ENCODE measurements at places on chromosomes 16 and 17. TPM values are rescaled to one million over a fixed set of nuclear protein-coding genes. Genes with fewer than 3 reads are reported as not detected.

DNA sequence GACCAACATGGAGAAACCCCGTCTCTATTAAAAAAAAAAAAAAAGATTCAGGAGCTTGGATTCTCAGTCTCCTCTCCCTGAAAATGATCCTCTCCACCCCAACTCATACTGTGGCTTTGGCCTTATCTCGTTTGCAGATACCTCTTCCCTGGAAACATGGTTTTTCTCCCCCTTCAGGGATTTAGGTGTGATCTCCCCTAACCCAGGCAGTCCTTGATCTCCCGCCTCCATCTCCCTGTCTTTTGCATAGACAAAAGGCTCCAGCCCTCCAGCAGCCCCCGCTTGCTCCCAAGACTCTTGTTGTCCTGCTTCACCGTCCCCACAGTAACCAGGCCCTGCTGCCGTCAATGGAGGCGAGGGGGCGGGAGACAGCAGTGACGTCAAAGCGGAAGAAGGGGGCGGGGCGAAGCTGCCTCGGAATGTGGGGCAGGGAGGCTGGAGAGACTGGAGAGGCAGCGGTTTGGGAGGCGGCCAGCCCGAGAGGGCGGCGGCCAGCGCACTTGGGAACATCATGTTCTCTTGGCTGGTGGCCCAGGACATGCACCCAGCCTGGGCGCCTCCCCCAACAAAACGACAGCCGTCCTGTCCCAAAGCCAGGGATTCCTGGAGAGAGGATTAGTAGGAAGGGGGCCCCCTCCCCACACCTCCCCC lies 1.9 kb upstream of the PER1 start:
- DNase-seq, result peak; percentile 76

Gene SPAG5
- total RNA-seq, result 99.2 TPM

GRCh38 chr17:60901242-60901641 lies 223.6 kb downstream of the BCAS3 start:
- no peak for DNase-seq

DNA sequence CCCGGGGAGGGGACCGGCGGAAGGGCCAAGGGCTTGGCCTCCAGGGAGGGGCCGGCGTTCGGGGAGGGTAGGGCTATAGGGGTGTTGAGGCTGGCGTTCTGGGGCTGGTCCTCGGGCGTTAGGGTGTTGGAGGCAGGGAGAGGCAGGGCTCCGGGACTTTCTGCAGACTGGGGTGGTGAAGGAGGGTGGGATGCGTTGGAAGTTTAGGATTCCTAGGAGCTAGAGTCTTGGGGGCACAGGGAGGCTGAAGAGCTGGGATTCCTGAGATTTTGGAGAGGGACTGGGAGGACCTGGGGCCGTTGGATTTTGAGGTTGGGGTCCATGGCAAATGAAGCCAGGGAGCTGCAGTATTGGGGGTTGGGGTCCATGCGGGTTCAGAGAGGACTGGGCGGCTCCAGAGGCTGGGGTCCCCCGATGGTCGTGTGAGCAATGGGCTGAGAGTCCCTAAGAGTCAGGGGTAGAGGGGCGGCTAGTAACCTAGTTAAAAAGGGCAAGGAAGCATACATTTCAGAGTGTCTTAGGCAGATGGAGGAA lies 740 bp downstream of the NFATC2IP start:
- DNase-seq, result no peak

GRCh38 chr17:19398301-19399181 lies 11.6 kb upstream of the MFAP4 start:
- no peak for DNase-seq

Gene ZP2
- not detected for total RNA-seq

Gene EFCAB13
- 4.8 TPM for total RNA-seq

Gene LRRC45
- 44.6 TPM for total RNA-seq

DNA sequence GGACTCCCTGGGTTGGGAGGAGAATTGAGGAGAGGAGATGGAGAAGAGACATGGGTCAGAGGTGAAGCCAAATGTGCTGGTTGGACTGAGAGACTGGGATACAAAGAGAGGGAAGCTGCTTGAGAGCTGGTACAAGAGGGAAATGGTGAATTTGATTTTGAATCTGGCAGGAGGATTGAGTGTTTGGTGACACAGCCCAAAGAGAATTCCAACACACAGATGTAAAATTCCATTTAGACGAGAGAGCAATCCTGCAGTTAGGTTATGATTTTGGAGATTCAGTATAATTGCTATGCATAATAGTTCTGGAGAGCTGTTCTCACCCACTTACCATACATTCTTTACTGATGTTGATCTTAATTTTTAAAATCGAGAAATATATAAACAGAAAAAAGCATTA lies 57.7 kb downstream of the HSD17B2 start:
- DNase-seq, result no peak

Gene TUBG1
- 142 TPM for total RNA-seq

DNA sequence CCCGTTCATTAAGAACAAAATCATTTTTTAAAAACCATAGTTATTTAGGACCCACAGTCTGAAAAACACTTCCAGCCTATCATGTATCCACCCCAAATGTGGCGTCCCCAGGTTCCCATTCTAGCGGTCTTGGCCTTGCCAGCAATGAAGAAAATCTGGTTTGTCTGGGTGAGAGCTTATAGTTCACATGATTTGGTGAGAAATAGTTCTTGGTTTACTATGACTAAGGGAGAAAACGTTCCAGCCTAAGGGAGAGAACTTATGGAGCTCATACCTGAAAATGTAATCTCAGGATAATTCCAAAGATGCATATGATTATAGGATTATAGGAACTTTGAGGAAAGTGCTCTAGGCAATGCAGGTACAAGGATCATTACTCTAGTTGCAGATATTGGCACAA lies 4.8 kb downstream of the MARVELD3 start:
- no peak for DNase-seq

Gene CACNB1
- 5.9 TPM for total RNA-seq

DNA sequence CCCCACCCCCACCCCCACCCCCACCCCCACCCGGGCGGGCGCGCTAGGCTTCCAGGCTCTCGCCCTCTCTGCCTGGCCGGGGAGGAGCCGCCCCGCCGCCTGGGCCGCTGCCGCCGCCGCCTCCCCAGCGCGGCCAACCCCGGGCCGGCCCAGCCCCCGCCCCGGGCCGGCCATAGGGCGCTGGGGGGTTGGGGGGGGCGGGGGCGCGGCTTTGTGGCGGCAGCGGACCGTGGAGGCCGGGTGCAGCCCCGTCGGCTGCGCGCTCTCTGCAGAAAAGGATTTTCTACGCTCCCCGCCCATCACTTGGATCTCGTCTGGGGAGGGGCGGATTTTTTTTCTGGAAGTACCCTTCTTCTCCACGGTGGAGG lies 230.9 kb downstream of the MRTFB start:
- no peak for DNase-seq

DNA sequence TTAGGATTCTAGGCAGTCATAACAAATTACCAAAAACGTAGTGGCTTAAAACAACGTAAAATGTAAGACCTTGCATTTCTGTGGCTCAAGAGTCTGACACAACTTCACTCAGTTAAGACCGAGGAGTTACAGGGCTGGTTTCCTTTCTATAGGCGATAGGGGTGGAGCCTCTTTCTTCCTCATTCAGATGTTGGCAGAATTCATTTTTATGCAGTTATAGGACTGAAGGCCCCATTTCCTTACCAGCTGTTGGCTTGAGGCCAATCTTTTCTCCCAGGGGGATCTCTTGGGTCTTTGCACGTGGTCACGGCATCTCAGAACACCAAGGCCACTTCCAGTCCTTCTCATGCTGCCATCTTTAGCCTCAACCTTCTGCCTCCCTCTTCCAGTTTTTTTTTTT lies 145.2 kb downstream of the KCNJ2 start:
- DNase-seq, result no peak

DNA sequence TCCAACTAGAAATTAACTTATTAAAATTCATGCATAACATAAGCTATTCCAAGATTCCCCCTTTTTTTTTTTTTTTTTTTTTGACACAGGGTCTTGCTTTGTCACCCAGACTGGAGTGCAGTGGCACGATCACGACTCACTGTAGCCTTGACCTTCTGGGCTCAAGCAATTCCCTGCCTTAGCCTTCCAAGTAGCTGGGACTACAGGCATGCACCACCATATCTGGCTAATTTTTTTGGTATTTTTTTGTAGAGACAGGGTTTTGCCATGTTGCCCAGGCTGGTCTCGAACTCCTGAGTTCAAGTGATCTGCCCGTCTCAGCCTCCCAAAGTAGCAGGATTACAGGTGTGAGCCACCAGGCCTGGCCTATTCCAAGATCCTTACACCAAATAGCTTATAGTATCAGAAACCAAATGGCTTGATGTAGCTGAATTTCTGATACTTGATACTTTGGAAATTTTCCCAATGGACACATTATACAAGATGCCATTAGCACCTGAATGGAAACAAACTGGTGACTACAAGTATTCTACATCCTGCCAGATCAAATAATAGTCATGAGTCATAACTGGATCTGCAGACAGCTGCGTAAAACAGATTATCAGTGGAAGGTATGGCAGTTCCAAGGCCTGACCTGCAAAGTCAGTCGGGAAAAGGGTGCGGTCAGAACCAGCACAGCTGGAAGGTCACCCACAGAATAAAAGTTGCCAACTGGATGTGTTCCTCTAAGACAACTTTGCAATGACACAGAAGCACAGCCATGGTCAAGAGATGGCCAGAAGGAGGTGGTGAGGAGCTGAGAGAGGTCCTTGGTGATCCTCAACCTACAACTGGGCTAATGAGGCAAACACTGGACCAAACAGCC lies 14.5 kb downstream of the TUBG1 start:
- DNase-seq, result no peak

DNA sequence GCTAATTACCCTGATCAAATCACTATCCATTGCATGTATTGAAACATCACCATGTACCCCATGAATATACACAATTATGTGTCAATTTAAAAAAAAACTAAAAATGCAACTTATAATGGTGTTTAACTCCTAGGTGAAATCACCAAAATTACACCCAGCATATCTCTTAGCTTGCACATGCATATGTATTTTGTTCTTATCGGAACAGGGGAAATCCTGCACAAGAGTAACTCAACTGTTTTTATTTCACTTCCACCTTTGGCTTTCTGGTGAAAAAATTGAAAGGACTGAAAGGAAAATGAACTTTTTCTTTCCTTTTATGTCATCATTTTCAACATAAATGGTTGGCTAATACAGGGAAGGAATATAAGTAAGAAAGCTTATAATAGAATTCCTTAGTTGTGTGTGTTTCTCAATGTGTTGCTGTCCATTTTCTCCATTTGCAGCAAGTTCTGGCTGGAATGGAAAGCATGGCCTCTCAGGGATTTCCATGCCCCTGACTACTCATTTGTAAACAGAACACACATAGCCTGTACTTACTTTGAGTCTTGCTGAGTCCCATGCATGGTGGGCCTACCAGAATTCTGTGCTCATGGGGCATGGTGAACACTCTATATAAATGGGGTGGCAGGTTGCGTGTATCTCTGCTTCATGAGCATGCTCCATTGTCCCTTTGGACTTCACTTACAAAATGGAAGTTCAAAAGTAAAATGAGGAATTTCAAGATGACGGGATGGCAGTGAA lies 462.0 kb downstream of the HS3ST3B1 start:
- no peak for DNase-seq

- no peak for DNase-seq
Observed at GRCh38 chr16:51967646-51968045, 579.3 kb downstream of the TOX3 start.

Gene FOXO3B
- 6.0 TPM for total RNA-seq

- no peak for DNase-seq
Observed at GRCh38 chr16:66131156-66131807, 235.2 kb upstream of the CDH5 start.

GRCh38 chr16:79740252-79740651 lies 139.7 kb upstream of the MAF start:
- no peak for DNase-seq

DNA sequence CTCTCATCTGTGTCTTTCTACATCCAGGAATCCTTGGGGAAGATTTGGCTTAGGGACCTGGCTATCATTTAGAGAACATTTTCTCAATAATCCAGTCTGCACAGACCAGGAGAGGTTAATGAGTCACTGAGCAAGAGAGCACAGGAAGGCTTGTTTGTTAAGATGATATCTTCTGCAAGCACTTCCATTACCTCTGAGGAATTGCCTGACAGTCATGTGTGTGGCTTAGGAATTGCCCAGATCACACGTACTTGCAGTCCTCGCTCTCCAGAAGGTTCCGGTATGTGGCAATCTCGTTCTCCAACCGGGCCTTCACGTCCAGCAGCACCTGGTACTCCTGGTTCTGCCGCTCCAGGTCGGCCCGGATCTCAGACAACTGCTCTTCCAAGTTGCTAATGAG lies 3.3 kb downstream of the KRT37 start:
- peak; percentile 78 for DNase-seq

DNA sequence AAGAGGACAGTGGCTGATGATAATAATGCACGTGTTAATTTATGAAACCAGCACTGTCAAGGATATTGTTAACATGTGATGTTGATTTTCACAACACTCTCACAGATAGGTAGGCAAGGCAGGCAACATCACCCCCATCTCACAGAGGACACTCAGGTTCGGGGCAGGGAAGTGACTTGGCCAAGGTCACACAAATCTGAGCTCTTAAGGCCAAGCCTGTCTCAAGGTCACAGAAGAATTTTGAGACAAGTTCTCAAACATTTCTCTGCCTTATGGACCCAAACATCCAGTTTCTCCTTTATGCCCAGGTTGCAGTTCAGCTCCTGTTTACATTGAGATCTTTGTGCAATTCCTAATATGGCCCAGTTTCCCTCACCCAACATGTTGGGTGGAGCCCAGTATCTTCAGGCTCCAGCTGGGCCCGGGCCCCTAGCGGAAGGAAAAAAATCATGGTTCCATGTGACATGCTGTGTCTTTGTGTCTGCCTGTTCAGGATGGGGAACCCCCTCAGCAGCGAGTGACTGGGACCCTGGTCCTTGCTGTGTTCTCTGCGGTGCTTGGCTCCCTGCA lies 1.3 kb downstream of the SLC2A4 start:
- no peak for DNase-seq

- no peak for DNase-seq
Observed at GRCh38 chr17:14630621-14631020, 329.7 kb downstream of the HS3ST3B1 start.

DNA sequence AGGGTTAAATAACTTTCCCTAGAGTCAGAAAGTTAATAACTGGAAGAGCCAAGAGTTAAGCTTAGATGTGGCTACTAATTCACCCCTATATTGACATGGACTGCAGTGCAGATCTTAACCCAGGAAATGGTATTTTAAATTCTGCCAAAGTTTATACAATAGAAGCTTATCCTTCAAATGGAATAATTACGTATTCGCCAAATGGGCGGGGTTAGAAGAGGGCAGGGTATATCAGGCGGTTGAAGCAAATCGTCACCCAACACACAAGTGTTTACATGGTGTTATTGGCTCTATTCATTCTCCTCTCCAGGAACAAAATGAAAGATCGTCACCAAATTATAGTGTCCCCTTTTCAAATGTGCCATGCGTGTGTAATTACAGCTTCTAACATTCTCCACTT lies 182.7 kb downstream of the PRKCB start:
- no peak for DNase-seq

- DNase-seq, result no peak
Observed at GRCh38 chr17:4066210-4066609, 76.6 kb downstream of the ZZEF1 start.

GRCh38 chr17:41987642-41988041 lies 21.0 kb downstream of the CNP start:
- no peak for DNase-seq

Gene PLCG2
- 0.58 TPM for total RNA-seq

- no peak for DNase-seq
Observed at GRCh38 chr16:19882646-19883045, 2.0 kb downstream of the GPRC5B start.

GRCh38 chr16:10667239-10667638 lies 27.5 kb downstream of the TEKT5 start:
- no peak for DNase-seq

Gene PLCD3
- 107 TPM for total RNA-seq

All from epithelial cell of proximal tubule (primary cell).